ENCODE measurements at places on chromosomes 4 and X. TPM values are rescaled to one million over a fixed set of nuclear protein-coding genes. Genes with fewer than 3 reads are reported as not detected.

SLC9B1 gene
- 1.5 TPM for polyA plus RNA-seq

NAT8L gene
- polyA plus RNA-seq, result 4.3 TPM

CFAP99 gene
- 0.15 TPM for polyA plus RNA-seq

CTAG1B gene
- not detected for polyA plus RNA-seq

CPLX1 gene
- 0.40 TPM for polyA plus RNA-seq

CXCL3 gene
- polyA plus RNA-seq, result 0.09 TPM

All from forelimb muscle (tissue), 1 donor.